ENCODE measurements at places on chromosomes 7 and 10. TPM values are rescaled to one million over a fixed set of nuclear protein-coding genes. Genes with fewer than 3 reads are reported as not detected.
A peak's percentile ranks its signal among the peaks of the same experiment; 100 is the strongest.

Gene DYDC2
- not detected for total RNA-seq

Gene ASZ1
- not detected for total RNA-seq

Gene CDHR1
- total RNA-seq: 29.0 TPM

Gene LSM5
- total RNA-seq: 41.3 TPM

Gene ODAD2
- total RNA-seq: 0.16 TPM

DNA sequence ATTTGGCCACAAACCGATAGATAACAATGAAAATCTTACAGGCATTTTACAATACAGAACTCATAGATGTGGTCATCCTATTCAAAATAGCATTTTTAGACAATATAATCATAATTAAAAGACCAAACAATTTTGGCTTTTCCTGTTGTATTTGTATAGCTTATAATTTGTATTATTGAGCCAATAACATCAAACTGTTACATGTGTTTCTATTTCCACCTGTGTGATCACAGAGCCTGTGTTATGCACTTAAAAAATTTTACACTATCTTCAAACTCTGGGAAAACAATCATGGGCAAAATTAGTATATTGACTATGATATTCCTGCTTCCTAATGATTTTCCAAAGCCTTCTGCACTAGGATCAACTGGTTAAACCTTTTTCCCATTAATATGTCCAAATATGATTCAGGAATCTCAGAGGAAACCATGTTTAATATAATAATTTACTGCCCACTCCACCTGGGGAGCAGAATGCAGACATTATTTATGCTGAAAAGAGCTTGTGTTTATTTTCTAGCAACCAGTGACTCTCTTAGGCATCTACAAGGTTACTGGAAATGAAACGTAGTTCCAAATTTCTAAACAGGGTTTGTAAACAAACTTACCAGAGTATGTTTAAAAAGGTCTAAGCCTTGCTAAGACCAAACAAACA is 1.7 kb downstream of the RHOBTB1 start:
- ATAC-seq: no peak

GRCh38 chr7:137873979-137874777 is 27.4 kb upstream of the DGKI start:
- ATAC-seq: no peak

GRCh38 chr10:52221923-52222322 is 92.2 kb upstream of the DKK1 start:
- no peak for ATAC-seq

GRCh38 chr10:112131346-112131745 is 52.2 kb downstream of the GPAM start:
- no peak for ATAC-seq

DNA sequence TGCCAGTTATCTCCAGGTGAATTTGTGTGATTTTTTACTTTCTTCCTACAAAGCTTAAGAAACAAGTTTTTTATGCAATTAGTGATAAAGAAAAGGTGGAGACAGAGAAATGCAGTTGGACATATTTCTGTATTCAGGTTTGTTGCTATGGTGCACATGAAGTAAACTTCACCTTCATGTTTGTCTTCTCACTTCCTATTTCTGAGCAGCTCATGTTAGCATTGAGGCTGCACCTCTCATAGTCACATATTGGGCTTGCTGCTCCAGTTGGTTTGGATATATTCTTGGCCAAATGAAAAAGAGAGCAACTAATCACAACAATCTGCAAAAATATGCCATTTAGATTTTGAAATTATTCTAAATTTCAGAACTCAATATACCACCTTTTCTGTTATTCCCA is 475.6 kb upstream of the ZWINT start:
- no peak for ATAC-seq

GRCh38 chr7:51043461-51043860 is 260.8 kb upstream of the GRB10 start:
- ATAC-seq: no peak

DNA sequence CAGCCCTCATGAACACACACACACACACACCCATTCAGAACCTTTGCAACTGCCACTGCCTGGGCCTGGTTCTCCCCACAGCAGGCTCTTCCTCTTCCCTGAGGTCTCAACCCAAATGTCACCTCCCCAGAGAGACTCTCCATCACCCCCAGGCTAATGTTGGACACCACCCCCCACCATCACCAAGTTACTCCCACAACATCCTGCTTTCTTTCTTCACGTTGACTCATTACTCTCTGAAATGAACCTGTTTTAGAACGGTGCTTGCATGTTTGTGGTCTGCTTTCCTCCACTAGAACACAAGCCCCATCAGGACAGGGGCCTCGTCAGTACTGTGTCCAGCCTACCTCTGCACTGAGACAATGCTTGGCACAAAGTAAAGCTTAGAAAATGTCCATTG is 16.0 kb downstream of the AFAP1L2 start:
- no peak for ATAC-seq

GRCh38 chr7:46383605-46384004 is 462.5 kb upstream of the IGFBP3 start:
- ATAC-seq: no peak

DNA sequence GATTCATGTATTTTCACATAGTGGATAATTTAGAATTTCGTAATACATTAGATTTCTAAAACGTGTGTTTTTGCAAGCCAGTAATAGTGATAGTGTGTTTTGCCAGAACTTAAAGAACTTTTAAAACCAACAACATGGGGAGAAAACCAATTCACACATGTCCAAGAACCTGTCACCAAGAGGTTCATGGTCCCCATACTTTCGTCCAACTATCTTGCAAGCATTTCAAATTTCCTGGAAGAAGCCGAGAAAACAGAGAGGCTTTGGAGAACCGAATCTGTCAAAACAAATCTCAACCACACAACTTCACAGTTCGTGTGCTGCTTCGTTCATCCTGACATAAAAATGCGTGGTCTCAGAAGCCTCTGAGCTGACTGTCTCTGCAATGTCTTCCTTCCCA is 31.9 kb downstream of the GFRA1 start:
- ATAC-seq: no peak

- peak; percentile 85 for ATAC-seq
Measured at GRCh38 chr7:17099083-17099973, 199.1 kb upstream of the AHR start.

GRCh38 chr7:106415433-106415832 is 130.7 kb upstream of the NAMPT start:
- no peak for ATAC-seq

GRCh38 chr7:101707587-101707986 is 78.5 kb upstream of the MYL10 start:
- peak; percentile 92 for ATAC-seq

All from esophagus mucosa (tissue), 1 donor.